GM03348 (cell line): ENCODE measurements at places on chromosomes 5 and 9.

GRCh38 chr9:87292449-87293191 lies 205.0 kb upstream of the DAPK1 start:
- no peak for DNase-seq

GRCh38 chr9:128696923-128697707 lies 5.2 kb upstream of the PKN3 start:
- no peak for DNase-seq

DNA sequence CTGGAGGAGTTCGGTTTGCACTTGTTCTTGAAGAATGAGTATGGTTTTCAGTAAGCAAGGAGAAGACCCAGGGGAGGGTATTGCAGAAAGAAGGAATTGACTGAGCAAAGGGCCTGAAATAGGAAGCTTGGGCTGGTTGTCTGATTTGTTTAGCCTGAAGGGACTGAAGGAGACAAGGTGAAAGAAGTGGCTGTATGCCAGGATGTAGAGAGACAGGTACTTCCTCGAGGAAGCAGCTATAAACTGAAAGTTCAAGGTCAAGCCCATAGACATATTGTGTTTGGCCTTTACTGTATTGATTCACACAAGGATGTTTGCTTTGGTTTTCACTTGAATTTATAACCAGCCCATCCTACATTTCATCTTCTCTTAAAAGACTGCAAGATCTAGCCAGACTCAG lies 183.1 kb downstream of the PALM2AKAP2 start:
- no peak for DNase-seq

- no peak for DNase-seq
These were observed 29.9 kb downstream of the TLR4 start for GRCh38 chr9:117734082-117734481.

GRCh38 chr5:617896-618295 lies 5.8 kb downstream of the CEP72 start:
- DNase-seq = no peak

- DNase-seq = no peak
These were observed 394.5 kb upstream of the EDIL3 start for GRCh38 chr5:84779186-84779585.

GRCh38 chr9:14941501-14942405 lies 31.5 kb upstream of the FREM1 start:
- DNase-seq = peak; percentile 37

DNA sequence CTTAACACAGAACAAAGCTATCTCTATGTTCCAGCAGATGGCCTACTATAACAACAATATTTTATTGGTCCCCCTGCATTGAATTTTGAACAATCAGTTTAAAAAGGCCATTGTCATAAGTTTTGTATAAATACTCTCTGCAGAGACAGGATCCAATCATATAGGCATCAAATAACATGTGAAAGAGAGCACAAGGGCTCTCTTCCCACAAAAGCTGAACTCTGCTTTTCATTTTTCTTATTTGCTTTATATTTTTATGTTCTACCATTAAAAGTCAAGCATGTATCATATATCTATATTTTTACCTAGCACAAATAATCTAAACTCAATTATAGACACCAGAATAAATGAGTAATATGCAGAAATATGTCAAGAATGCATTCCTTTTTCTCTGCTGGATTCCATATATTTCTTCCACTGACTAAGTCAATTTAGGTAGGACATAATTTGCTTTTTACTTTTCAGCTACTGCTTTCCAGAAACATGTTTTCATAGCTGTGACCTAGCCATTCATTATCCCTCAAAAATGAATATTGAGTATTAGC lies 143.6 kb downstream of the CDH9 start:
- no peak for DNase-seq
